ENCODE measurements at places on chromosomes 12 and 14.
A peak's percentile ranks its signal among the peaks of the same experiment; 100 is the strongest.

- peak; percentile 24 for DNase-seq
Observed at GRCh38 chr12:121297435-121297991, 1.0 kb upstream of the CAMKK2 start.

DNA sequence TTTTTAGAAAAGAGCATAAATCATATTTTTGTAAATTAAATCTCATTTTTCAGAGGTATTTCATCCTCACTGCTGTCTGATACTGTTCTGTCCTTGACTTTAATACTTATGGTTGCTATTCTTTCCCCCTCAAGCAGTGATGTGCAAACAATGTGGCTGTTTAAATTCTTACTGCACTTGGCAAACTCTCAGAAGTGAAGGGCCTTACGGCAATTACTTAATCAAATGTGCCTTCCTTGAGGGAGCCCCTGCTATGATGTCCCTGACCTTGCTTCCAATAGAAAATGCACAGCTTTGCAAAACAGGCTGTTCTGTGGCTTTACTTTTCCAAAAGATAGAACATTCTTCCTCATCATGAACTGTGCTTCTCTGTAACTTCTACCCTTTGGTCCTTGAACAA lies 35.2 kb downstream of the UBE3B start:
- DNase-seq = no peak

DNA sequence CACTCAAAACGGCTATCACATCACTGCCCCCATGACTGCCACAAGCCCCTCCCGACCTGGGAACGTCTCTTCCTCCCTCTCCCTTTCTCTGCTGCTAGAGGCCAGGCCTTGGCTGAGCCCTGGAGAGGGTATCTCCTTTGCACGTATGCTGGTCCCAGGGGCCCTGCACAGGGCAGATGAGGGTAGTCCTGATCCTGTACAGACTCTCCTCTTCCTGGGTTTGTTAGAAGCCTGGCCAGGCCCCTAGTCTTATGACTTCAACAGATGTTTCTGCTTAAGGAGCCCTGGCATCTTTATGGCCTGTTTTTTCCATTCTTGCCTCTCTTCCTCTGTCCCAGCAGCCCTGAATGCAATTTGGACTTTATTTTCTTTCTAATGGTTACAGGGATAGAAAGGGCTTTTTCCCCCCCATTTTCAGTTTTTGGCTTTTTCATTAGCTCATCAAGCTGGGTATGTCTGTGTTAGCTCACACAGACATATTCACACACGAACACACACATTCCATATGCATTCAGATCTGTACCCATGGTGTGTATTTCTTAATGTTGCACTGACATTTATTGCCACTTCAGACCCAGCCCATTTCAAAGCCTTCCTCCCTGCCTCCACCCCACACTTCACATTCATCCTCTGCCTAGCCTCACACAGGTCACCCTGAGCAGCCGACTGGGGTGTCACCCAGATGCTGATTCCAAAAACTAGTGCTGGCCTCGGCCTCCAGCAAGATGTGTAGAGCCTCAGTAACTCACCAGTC lies 203.2 kb downstream of the ZFP36L1 start:
- DNase-seq = peak; percentile 94

GRCh38 chr14:94581127-94581999 lies at the start of gene SERPINA5:
TSS of gene SERPINA5 (plus strand) at chr14:94581426. CDS start at chr14:94587363, 5,937 bp downstream.
- peak; percentile 21 for DNase-seq

DNA sequence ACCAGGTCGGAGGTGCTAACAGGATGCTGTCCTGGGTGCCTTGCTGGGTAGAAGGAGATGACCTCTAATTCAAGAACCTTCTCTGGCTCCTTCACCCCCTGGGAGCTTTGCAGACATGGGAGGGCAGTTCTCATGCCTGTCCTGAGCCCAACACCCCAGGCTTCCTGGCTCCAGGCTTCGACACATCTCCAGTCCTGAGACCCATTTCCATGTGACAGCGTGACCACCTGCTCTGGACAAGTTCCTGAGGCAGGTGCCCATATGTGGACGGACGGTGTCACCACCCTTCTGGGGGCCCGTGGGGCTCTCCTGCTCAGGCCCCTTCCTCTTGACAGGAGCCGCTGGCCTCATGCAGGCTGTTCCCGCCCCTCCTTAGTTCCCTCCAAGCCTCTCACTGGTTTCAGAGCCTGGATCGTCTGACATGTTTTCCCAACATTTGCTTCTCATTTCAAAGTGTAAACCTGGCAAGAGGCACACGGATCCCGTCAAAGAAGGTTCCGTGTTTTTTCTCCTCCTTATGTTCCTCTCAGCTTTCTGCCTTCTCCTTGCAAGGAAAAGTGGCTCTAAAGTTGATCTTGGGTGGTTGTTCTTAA lies 291.9 kb upstream of the RTL1 start:
- no peak for DNase-seq

GRCh38 chr12:69339999-69340398 lies 8.2 kb upstream of the LYZ start:
- no peak for DNase-seq

- no peak for DNase-seq
Observed at GRCh38 chr12:60308366-60308991, 712.6 kb downstream of the SLC16A7 start.

DNA sequence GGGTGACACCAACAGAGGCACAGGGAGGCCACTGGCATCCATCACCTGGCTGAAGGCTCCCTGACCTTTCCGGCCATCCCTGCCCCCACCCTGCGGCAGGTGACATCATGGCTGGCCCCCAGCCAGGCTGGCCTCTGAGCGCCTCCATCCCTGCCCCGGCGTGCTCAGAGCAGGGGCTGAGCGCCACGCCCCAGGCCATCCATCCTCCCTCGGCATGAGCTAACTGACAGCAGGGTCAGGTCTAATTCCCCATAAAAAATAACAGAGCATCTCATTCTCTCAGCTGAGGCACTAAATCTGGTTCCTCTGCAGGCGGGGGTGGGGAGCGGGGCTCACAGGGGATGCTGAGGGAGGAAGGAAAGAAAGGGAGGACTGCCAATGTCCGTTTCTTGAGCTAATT lies 50.7 kb downstream of the PRIMA1 start:
- DNase-seq = no peak

GRCh38 chr14:37081218-37081617 lies 91.2 kb downstream of the SLC25A21 start:
- peak; percentile 41 for DNase-seq

DNA sequence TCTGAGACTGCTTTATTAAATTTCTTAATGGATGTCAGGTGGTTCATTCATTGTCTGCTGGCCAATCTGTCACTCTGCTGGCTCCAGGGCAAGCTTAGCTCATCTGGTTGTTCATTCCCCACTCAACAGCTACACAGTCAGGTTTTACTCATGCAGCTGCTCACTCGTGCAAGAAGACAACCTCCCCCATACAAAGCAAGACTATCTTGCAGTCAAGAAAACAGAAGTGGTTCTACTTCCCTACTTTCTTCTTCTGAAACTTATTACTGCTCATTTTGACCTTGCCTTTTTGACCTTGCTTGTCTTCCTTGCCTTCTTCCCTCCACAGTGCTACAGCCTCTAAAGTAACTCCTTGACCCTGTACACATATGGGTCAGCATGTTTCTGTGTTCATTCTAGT lies 277.9 kb downstream of the SSPN start:
- no peak for DNase-seq

- DNase-seq = peak; percentile 7
Observed at GRCh38 chr14:21308479-21309237, 28.8 kb downstream of the RPGRIP1 start.

GRCh38 chr14:85402569-85403162 lies 127.3 kb upstream of the FLRT2 start:
- no peak for DNase-seq

GRCh38 chr14:31003284-31003683 lies 22.2 kb upstream of the AP4S1 start:
- no peak for DNase-seq

- DNase-seq = peak; percentile 15
Observed at GRCh38 chr12:105077435-105077834, 6.8 kb downstream of the ALDH1L2 start.

- no peak for DNase-seq
Observed at GRCh38 chr14:104110491-104111209, 25.1 kb downstream of the ASPG start.

DNA sequence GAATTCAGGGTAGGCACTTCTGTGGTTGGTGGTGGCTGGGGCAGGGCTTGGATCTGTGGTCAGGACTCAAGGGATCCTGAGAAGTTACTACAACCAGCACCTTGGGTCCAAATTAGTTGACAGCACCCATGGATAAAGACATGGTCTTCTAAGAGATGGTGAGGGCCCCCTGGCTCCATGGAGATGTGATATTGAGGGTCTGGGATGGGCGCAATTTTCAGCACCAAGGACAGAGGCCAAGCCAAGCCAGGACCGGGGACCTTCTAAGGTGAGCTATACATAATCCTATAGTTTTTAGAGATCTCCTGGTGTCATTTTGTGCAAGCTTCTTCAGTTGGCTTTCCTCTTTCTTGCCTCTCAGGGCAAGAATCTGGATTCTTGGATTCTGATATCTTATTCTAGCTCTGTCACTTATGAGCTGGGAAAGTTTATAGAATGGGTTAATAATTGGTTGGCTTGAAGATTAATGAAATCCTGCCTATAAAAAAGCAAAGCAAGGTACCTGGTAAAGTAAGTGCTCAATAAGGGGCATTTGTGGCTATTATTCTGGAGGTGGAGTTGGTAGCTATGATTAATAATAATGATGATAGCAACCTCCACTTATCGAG lies 130.1 kb upstream of the LHX5 start:
- no peak for DNase-seq

DNA sequence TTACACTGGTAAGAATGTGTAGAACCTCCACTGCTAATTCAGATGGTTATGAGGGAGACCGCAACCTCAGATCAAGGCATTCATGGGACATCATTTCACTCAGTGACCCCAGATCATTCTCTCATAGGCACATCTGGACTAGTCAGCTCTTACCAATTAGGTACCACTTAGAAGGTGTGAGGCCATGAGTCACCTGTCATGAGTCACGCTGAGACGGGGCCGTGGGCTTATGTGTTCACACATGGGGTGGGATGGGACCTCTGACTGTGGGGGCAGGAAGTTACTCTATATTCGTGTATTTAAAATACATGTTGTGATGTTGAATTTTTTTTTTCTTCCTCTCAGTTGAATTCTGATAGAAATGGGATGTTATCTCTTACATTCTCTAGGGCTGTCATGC lies 55.9 kb downstream of the CCDC92 start:
- no peak for DNase-seq

GRCh38 chr14:59254146-59254910 lies 65.9 kb downstream of the DAAM1 start:
- DNase-seq = peak; percentile 98

DNA sequence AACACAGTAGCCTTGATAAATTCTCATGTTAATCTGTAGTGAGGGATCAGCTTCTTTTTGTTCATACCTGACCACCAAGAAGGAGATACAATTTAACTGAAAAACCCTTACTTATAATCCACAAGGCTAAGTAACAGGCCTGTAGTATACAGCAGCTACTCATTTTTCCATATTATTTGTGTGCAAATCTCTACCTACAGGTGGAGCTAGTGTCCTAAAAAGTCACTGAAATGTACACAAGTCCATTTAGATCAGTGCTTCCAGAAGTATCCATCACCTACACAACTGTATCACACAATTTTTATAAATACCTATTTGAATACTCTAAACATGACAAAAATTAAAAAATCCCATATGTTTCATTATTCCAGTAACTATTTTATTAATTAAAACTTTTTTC lies 173.2 kb downstream of the SLC35F4 start:
- peak; percentile 29 for DNase-seq

GRCh38 chr14:64604001-64604400 lies 54.2 kb downstream of the PPP1R36 start:
- DNase-seq = no peak

- no peak for DNase-seq
Observed at GRCh38 chr12:96048393-96048969, 13.1 kb upstream of the LTA4H start.

GRCh38 chr12:32559434-32559833 lies 119.7 kb upstream of the DNM1L start:
- peak; percentile 49 for DNase-seq

GRCh38 chr12:27747111-27747820 lies 32.8 kb upstream of the KLHL42 start:
- DNase-seq = peak; percentile 61

DNA sequence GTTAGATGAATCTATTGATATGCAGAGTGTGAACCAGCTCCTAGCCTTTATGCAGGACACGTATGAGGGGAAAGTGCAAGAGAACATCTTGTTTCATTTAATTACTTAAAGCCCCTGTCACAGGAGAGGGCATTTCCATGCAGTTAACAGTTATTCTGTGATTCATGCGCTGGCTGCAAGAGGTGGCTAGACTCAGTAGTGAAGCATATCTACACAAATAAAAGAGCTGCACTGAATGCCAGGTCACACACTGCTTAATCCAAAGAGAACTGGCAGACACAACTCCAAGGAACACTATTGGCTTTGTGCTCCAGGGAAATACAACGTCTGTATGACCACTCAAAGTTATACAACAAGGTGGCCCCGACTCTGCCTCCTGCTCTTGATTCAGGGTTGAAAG lies 394.1 kb downstream of the C12orf75 start:
- DNase-seq = no peak

- no peak for DNase-seq
Observed at GRCh38 chr14:72547999-72548398, 345.9 kb downstream of the DPF3 start.

DNA sequence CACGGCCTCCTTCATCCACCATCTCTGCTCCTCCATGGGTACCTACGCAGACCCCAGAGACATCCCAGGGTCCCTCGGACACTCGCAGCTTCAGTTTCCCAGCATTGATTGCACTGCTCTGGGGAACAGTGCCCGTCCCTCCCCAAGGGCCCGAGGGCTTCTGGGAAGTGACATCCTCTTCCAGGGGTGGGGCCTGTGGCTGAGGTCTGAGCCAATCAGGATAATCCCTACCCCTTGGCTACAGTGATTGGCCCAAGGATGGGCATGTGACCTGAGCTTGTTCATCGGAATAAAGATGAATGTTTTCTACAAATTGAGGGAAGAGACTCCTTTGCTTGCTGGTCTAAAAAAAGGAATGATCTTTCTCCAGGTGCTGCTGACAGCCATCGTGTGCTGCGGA lies 37.3 kb upstream of the MYL2 start:
- DNase-seq = no peak

- DNase-seq = no peak
Observed at GRCh38 chr14:70181276-70181675, 7.5 kb downstream of the SLC8A3 start.

All from fibroblast of gingiva (primary cell).